ENCODE measurements at places on chromosomes 2 and 18. TPM values are rescaled to one million over a fixed set of nuclear protein-coding genes. Genes with fewer than 3 reads are reported as not detected.

Gene ASAP2
- 30.5 TPM for total RNA-seq

Gene RGPD3
- 0.17 TPM for total RNA-seq

Gene ANKRD30BL
- not detected for total RNA-seq

Gene UGT1A6
- total RNA-seq: not detected

Gene SCYGR8
- total RNA-seq: not detected

Gene TXNDC2
- total RNA-seq: not detected

Gene COBLL1
- total RNA-seq: 2.2 TPM

Gene WIPF1
- total RNA-seq: 16.2 TPM

Gene LIMS3
- 17.3 TPM for total RNA-seq

Gene GALNT5
- total RNA-seq: under 0.01 TPM

Gene ABCG8
- total RNA-seq: not detected

Gene CCL20
- total RNA-seq: 0.95 TPM

Gene SULT1C4
- 287 TPM for total RNA-seq

Gene ACMSD
- not detected for total RNA-seq

Gene CCDC121
- 2.0 TPM for total RNA-seq

Gene RMDN2
- 2.1 TPM for total RNA-seq

Gene SLC23A3
- total RNA-seq: 0.54 TPM

Gene PLEKHH2
- total RNA-seq: under 0.01 TPM

Gene TMEM182
- 0.22 TPM for total RNA-seq

Gene AMMECR1L
- total RNA-seq: 16.4 TPM

Gene ALLC
- total RNA-seq: not detected

Gene BMP10
- not detected for total RNA-seq

Gene FOXD4L1
- not detected for total RNA-seq

Gene CRACDL
- total RNA-seq: 0.54 TPM

Gene TWIST2
- 0.54 TPM for total RNA-seq

Gene LBX2
- total RNA-seq: 0.09 TPM

Gene ZNF397
- total RNA-seq: 9.6 TPM

Gene NEB
- total RNA-seq: 0.60 TPM

Gene RUFY4
- total RNA-seq: not detected

Gene CNDP1
- not detected for total RNA-seq

Gene CD226
- 1.5 TPM for total RNA-seq

Gene GPBAR1
- not detected for total RNA-seq

Gene ST6GAL2
- total RNA-seq: under 0.01 TPM

Gene CCDC85A
- 0.69 TPM for total RNA-seq

Gene CSRNP3
- total RNA-seq: 0.76 TPM

Gene KCNG2
- total RNA-seq: 0.43 TPM

Gene LCT
- total RNA-seq: under 0.01 TPM

Gene PROKR1
- not detected for total RNA-seq

Gene NT5C1B
- total RNA-seq: not detected

Gene C2orf81
- total RNA-seq: under 0.01 TPM

Gene REG3A
- total RNA-seq: not detected

Gene CFAP221
- not detected for total RNA-seq

Gene LRP1B
- under 0.01 TPM for total RNA-seq

Gene RIT2
- not detected for total RNA-seq

Gene POTEI
- total RNA-seq: 0.17 TPM

Gene CASP10
- total RNA-seq: 36.3 TPM

Gene KIF1A
- total RNA-seq: under 0.01 TPM

Measured in dermis lymphatic vessel endothelial cell (primary cell).